ENCODE measurements at places on chromosomes 2 and 18.

DNA sequence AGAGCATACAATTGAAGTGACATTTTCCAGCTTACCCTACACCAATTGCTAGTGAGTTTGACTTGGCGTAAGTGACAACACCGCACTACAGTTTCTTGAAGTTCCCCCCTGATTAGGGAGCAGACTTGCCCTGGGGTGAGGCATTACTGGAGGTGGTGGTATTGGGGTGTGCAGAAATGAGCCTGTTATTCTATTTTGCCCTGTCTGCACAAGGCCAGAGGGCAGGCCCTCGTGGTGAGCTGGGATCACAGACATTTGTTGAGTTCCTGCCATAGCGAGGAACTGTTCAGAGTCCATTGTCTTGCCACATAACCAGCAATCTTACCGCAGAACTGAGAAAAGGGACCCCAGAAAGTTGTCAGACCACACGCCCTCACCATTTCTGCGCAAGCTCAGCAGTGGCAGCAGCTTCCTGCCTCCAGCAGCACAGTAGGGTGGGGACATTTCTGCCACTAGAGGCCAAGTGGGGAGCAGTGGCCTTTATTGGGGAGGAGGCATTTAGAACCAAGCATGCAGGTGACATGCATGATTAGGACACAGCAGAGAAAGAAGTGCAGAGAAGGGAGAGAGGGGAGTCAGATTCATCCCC is 103.6 kb upstream of the BCL2L11 start:
- DNase-seq: no peak

GRCh38 chr2:235445116-235445515 is 48.7 kb upstream of the AGAP1 start:
- peak; percentile 4 for DNase-seq

DNA sequence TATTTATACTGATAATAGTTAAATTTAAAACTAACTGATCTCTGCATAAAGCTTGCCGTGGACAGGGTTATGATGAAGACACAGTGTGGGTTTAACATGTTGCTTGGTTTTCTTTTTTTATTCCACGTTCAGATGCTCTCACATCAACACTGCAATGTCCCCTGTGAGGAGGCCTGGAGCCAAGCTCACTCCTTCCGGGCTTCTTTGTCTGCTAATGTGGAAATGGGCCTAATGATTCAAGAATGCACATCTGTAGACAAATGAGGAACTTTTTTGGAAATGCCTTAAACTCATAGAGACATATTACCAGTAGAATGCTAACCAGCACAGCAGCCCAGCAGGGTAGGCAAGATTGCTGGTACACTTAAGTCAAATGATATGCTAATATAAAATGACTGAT is 208.0 kb downstream of the GALR1 start:
- peak; percentile 50 for DNase-seq

- DNase-seq: no peak
Observed at GRCh38 chr2:151241224-151241623, 20.4 kb downstream of the RBM43 start.

DNA sequence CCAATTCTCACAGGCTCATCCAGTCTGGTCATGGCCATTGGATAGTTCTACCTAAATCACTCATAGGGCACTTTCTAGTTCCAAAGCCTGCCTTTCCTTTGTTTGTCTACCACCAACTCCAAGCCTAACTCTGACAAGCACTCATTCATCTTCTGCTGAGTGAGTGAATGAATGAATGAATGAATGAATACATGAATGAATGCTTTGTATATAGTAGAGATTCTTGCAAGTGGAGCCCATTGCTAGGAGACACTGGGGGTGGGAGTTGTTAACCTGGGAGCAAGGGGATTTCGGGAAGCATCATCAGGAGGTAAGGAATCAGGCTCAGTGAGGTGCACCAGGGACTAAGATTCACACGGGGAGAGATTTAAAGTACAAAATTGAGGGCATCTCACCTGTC is 3.3 kb upstream of the MOCOS start:
- no peak for DNase-seq

- DNase-seq: peak; percentile 54
Observed at GRCh38 chr2:216606551-216607276, 26.5 kb upstream of the IGFBP2 start.
